Activated T-helper 2 cell treated with anti-CD3 and anti-CD28 coated beads, Interferon-gamma antibody, Interleukin-2, Interleukin-4, amounts not matched to agents 10 μg/mL and 5 μg/mL and 100 μg/mL, durations not matched to agents 14 hours and 24 hours and 36 hours (primary cell): ENCODE measurements at places on chromosomes 12 and 14. TPM values are rescaled to one million over a fixed set of nuclear protein-coding genes. Genes with fewer than 3 reads are reported as not detected.

SDSL gene
- total RNA-seq = 0.46 and 0.67 TPM in 2 replicates

CD9 gene
- total RNA-seq = 24.8 and 26.4 TPM in 2 replicates

TUBA1A gene
- total RNA-seq = 86.9 and 94.0 TPM in 2 replicates

UBE3B gene
- total RNA-seq = 30.6 and 31.2 TPM in 2 replicates

CFAP251 gene
- total RNA-seq = 0.80 and 0.82 TPM in 2 replicates

IFNG-AS1 gene
- total RNA-seq = not detected in 2 replicates
